NCI-H1417 treated with DMSO at 0.1 percent for 48 hours (cell line): ENCODE measurements at places on chromosomes 2 and 18.

DNA sequence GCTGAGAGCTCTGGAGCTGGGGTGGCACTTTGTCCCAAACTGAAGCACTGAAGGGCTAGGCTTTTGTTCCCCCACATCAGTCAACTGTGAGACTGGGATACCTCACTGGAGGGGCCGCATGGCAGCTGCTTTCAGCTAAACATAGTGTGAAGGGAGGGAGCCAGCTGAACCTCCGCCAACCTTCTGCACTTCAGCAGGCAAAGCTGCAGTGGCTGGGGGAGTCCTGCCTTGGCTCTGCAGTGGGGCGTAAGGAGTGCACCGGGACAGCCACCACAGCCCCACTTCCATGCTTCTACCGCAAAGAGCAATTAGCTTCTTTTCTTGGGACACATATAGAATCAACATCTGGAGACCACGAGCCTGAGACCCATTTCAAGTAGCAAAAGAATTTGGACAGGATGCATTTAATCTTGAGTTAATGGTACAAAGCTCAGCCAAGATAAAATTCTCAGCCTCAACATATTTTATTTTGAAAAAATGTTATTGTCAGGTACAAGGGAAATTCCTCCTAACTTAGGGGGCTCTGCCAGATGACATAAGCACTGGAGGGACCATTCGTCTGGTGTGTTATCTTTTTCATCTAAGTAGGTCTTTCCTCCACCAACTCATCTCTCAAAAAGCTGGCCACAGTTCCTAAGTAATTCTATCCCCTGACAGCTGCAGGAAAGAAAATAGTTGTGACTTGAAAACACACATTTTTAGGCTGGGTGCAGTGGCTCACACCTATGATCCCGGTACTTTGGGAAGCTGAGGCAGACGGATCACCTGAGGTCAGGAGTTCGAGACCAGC, 25.6 kb upstream of the MYCN start:
- DNase-seq, result no peak

GRCh38 chr2:206635015-206635414, 7.3 kb upstream of the FAM237A start:
- DNase-seq, result no peak

DNA sequence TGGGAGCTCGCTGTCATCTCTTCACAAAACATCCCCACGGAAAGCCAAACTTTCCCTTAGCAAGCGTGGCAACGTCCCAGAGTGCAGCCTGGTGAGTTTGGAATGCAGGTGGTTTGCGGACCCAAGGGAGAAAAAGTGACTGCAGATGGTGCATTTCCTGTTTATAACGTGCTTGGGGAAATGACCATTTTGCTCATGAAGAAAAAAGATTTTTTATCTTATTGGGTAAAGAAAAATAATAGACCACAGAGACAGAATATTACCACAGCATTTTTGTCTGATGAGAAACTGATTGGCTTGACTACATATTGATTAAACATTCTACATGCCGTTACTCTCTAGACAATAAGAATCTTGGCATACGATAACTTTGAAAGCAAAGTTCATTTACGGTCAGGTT, 136.5 kb downstream of the COPS8 start:
- no peak for DNase-seq

- no peak for DNase-seq
Measured at GRCh38 chr2:74261204-74261864, 62.9 kb downstream of the MTHFD2 start.

GRCh38 chr2:217797165-217797564, 205.6 kb downstream of the TNS1 start:
- no peak for DNase-seq

DNA sequence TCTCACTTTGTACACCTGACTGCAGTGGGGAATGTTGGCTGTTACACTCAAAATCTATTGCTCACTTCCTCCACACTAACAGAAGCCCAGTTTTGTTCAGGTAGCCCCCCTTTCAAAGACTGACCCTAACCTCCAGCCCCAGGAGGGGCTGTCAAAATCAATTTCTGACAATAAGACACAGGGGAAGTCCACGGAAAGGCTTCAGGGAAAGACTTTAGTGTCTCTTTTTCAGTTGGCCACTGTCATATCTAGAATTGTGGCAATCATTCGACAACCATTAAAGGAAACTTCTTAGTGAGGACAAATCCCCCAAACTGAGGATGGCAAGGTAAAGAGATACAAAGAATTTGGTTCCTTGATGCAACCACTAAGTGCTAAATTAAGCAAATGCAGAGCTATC, 59.0 kb downstream of the BARD1 start:
- DNase-seq, result no peak

DNA sequence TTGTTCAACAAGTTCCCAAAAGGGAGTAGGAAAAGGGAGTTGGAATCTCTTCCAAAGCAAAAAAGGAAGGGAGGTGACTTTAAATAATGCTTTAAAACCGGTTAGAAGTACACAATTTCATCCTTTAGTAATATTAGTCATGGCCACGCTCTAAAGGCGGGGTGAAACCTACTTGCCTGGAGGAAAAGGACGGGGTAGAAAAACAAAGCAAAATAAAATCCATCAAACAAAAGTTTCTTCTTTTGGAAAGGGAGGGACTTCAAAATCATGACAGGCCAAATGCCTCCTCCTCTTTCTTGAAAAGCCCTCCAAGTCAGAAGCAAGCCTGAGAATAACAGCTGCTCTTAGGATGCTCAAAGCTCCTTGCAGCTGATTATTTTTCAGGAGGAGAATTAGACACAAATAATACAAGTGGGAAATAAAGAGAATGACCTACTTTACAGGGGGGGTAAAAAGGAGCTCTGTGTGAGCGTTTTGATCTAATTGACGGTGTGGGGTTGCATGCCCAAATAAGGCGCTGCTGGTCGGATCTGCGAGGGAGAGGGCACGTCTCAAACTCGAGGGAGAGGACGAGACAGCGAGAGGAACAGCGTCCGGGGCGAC, 1.8 kb upstream of the NPAS2 start:
- DNase-seq, result no peak

DNA sequence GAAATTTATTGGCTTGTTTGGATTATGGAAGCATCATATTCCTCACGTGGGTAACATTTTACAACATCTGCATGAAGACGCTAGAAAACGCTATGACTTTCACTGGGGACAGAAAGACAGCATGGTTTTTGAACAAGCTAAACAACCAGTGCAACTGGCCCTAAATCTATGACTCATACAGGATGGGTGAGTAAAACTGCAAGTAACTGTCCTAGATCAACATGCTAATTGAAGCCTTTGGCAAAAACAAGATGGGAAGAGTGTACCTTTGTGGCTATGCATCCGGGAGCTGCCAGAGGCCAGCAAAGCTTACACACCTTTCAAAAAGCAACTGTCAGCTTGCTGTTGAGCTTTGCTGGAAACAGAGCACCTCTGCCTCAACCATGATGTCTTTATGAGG, 1096.0 kb upstream of the DDX18 start:
- DNase-seq, result no peak

GRCh38 chr2:12120281-12121150, 374.1 kb downstream of the LPIN1 start:
- no peak for DNase-seq

DNA sequence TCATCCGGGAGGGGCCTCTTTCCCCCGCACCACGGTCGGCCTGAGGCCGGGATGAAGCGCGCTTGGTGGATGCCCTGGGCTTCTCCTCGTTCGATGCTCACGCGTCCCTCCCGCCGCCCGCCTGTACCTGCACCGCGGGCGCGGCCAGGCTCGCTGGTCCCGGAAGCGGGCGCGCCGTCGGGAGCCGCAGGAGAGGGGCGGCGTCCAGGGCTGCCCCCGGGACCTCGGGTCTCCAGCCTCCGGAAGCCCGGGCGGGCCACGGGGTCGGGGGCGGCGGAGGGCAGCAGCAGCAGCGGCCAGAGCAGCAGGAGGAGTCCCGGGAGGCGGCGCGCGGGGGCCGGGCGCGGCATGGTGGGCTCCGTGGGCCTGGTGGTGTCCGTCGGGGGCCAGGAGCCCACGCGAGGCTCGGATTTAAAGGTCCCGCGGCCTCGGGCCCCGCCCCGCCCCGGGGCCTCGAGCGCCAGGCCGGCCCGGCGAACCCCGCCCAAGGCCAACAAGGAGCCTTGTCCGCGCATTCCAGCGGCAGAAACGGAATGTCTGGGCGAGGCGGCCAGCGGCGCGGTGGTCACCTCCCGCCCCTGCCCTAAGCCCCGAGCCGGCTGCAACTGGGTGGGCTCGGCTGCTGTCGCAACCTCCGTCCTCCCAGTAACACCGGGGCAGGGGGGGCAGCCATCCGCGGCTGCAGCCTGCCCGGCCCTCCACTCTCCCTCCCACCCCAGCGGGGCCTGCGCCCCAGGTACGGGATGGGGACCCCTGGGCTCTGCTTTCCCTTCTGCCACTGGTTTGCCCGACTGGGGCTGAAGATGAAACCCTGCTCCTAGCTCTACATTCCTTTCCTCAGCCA, at the start of gene MATN3:
TSS of gene MATN3 (minus strand) at position 387 of the 844 bp plus-strand sequence. CDS start at position 350, 37 bp downstream.
- no peak for DNase-seq

DNA sequence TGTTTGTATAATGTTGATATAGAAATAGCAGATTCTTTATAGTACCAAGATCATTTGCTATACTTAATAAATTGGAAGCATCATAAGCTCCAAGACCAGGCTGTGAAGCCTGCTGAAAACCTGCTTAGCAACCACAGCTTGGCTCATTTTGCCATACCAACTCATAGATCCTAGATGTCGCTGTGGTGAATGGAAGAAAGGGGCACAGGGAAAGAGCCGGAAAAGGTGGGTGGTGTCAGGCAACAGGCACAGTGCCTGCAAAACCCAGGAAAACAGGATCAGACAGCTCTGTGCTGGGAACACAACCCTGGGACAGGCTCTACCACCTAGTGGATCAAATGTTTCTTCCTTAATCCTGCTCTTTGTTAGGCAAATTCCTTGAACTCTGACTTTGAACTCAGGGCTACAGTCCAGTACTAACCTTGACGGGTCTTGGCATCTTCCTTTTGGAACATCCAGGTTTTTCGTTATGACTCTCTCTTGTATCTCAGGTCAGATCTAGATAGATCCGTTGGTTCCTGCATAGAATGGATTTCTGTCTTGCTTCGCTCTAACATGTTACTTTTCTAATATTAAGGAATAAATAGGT, 31.6 kb downstream of the TWSG1 start:
- DNase-seq, result no peak

- DNase-seq, result no peak
Measured at GRCh38 chr2:71277536-71278103, 50.7 kb upstream of the PAIP2B start.

DNA sequence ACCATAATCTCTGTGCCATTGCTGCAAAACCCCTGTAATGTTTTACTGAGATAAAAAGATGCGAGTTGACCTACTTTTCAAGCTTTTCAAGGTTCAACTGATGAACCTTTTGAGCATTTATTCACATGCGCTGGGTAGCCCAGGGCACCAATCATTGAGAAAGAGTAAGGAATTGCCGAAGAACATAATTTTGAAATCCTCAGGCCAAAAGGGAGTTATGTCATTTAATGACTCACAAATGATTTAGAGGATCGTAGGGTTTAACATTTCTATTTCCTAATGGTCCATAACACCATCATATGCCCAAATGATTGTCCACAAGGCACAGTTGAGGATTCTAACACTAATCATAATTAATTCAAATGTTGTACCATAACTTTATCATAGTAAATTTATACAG, 20.2 kb upstream of the DLX1 start:
- no peak for DNase-seq

DNA sequence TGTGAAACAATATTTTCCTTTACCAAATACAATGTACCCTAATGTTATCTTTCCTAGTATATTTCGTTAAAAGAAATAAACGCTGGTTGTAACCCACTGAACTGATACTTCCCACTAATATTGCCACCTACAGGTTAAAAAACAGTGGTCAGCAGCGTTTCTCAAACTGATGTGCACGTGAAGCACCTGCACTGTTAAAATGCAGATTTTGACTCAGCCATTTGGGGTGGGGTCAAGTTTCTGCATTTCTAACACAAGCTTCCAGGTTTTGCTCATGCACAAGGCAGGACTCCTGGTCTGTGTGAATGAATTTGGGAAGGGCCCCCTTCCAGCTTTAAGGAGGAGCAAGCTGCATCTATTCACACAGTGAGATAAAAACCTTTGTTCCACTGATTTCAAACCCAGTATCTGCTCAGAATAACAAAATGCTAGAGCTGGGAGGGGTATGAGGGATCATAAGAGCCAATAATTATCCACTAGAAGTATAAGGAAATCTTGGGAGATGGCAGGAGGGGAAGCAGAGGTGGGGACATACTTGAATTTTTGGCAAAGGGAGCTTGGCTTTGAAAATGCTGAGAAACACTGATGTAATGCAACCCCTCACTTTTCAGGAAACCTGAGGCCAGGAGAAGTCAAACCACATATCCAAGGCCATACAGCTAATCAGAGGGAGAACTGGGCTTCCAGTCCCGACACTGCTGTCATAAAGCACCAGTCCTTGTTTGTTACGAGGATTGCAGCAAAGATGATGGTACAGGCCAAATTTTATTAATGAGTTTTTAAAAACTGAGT, 116.2 kb downstream of the RBMS1 start:
- no peak for DNase-seq
